ENCODE measurements at places on chromosomes 5 and 9.
A peak's percentile ranks its signal among the peaks of the same experiment; 100 is the strongest.

DNA sequence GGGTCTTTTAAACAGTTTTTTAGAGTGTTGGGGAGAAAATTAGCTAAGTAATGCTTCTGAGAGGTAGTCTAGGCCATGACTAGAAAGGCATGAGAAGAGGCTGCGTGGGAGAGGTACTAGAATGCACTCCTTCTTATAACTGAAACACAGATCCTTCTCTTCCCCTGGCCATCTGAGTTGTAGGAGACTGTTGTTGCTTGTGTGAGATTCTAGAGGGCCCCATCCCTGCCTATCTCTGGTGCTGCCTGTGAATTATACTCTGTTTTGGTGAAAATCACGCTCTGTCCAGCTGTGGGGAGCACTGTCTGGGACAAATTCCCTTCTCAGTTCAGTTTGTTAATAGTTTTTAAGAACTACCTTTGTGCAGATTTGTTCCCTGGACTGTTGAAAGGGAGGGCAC lies 37.5 kb downstream of the MAP1B start:
- no peak for DNase-seq

- no peak for DNase-seq
Observed at GRCh38 chr5:568061-568781, 43.9 kb upstream of the CEP72 start.

- DNase-seq, result no peak
Observed at GRCh38 chr9:130476151-130476730, 31.5 kb downstream of the ASS1 start.

DNA sequence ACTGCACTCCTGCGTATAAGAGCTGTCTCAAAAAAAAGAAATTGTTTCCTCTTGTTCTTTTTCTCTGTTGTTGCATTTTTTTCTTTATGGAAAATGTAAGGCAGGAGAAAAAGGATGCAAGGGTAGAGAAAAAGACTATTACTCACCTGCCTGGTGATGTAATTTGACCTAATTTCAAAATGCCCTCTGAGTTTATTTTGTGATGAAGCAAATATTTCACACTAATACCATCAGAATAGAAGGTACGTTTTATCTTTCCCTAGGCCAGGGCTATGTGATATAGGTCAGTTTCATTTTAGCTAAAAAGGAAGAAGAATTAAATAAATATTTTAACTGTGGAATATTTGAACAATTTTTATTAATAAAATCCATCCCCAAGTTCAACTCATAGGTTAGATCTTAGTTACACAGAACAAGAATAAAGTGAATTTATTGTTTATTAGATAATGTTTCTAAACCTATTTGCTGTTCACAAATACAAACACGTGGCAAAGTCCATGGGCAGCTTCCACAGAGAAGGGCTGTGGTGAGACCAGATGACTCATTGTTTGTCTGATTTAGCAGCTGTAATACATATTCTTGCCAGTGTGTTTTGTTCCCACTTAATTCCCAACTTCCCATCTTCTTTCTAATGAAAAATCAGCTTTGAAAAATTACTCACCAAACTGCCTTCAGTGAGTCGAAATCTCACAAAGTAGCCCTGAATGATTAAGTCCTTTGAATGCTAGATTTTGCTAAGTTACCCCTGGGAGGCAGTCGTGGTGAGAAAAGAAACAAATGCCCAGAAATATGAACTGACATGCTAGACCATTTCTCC lies 52.8 kb upstream of the CCDC112 start:
- peak; percentile 81 for DNase-seq

- DNase-seq, result no peak
Observed at GRCh38 chr5:34802834-34803563, 36.0 kb upstream of the TTC23L start.

Measured in fibroblast of upper back skin (primary cell).